ENCODE measurements at places on chromosomes 7 and 10. TPM values are rescaled to one million over a fixed set of nuclear protein-coding genes. Genes with fewer than 3 reads are reported as not detected.

The HEPACAM2 gene
- polyA plus RNA-seq = not detected

The ZRANB1 gene
- polyA plus RNA-seq = 6.1 TPM

DNA sequence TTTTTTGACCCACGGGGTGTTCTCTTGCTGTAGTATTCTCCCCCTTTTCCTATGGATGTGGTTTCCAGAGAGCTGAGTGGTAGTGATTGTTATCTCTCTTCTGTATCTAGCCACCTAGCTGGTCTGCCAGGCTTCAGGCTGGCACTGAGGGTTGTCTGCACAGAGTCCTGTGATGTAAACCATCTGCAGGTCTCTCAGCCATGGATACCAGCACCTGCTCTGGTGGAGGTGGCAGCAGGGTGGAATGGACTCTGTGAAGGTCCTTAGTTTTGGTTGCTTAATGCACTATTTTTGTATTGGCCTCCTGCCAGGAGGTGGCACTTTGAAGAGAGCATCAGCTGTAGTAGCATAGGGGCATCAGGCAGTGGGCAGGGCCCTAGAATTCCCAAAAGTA lies 851 bp downstream of the HYAL4 start:
- DNase-seq = no peak

- peak; percentile 43 for DNase-seq
These were observed 227.7 kb downstream of the MAD1L1 start for GRCh38 chr7:2004841-2005725.

DNA sequence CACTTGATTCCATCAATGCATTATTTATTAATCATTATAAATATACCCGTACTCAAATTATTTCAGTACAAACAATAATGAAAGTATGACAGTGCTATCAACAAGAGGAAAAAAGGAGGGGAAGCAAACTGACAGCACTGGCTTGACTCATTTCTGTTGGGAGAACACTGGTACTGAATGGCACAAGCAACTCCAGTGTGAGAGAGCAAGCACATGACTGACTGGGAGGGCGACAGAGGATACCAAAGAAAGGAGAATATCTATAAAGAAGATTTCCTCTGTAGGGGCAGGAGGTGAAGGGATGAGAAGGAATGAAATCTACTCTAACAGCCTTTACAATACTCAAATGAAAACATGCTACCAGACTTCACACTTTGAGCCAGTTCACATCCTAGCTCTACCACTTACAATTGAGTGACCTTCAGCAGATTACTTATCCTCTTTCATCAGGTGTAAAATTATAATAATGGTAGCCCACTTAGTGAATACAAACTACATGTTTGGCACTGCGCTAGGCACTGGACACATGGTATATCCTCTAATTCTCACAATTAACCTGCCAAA lies 1.5 kb downstream of the USP54 start:
- no peak for DNase-seq

DNA sequence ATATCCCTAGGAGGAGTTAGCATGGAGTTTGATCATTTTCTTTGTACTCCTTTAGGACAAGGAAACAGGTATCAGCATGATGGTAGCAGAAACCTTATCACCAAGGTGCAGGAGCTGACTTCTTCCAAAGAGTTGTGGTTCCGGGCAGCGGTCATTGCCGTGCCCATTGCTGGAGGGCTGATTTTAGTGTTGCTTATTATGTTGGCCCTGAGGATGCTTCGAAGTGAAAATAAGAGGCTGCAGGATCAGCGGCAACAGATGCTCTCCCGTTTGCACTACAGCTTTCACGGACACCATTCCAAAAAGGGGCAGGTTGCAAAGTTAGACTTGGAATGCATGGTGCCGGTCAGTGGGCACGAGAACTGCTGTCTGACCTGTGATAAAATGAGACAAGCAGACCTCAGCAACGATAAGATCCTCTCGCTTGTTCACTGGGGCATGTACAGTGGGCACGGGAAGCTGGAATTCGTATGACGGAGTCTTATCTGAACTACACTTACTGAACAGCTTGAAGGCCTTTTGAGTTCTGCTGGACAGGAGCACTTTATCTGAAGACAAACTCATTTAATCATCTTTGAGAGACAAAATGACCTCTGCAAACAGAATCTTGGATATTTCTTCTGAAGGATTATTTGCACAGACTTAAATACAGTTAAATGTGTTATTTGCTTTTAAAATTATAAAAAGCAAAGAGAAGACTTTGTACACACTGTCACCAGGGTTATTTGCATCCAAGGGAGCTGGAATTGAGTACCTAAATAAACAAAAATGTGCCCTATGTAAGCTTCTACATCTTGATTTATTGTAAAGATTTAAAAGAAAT lies 4.8 kb downstream of the BAMBI start:
- DNase-seq = no peak

DNA sequence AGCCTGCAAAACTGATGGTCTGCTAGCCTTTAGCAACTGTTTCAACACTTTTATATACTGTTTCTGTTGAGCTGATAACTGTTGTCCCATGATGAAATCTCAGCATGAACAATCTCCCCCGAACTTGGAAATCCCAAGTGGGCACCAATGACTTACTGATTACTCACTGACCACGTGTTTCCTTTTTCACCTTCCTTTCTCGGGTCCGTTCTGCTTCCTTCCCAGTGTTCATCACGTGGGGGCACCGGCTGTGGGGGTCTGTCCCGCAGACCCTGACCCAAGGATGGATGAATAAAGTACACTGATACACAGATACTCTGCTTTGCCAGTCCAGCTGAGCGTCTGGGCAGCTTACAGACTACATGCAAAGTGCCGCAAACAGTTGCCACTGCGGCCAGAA lies 39.0 kb upstream of the RASGEF1A start:
- DNase-seq = no peak

DNA sequence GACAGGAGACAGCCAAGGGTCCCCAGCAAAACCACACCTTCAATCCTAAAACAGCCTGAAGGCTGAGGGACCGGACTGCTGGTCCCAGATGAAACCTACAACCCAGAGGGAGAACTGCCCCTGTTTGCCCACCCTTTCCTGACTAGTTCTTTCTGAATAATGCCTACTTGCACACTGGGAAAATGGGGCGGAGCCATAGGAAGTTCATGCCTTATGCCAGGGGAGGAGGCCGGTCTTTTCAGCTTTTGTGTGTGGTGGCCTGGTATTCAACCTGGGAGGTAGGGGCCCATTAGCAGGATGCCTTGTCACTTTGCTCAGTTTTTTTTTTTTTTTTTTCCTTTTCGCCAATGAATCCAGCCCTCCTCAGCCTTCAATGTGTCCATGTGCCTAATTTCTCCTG lies 20.7 kb downstream of the TOMM7 start:
- no peak for DNase-seq

GRCh38 chr7:90931986-90932916 lies 332.0 kb upstream of the FZD1 start:
- DNase-seq = no peak

DNA sequence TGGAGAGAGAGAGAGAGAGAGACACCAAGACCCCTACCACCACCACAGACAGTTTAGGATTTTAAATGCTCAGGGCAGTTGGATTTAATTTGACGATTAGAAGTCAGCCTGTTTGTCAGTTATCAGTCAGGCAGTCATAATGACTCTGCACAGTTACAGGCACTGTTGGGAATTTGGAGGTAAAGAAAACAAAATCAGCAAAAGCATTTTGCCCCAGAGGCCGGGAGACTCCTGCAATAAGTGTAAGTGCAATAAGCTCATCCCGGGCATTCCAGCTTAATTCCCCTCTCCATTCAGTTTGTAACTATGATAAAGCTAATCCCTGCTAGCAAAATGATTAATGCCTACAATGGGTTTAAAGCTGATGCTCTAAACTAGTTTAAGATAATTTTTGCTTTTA lies 13.5 kb downstream of the SEMA3C start:
- no peak for DNase-seq

- no peak for DNase-seq
These were observed 11.5 kb downstream of the STEAP1 start for GRCh38 chr7:90165724-90166123.
